ENCODE measurements at places on chromosomes 11 and 22.

DNA sequence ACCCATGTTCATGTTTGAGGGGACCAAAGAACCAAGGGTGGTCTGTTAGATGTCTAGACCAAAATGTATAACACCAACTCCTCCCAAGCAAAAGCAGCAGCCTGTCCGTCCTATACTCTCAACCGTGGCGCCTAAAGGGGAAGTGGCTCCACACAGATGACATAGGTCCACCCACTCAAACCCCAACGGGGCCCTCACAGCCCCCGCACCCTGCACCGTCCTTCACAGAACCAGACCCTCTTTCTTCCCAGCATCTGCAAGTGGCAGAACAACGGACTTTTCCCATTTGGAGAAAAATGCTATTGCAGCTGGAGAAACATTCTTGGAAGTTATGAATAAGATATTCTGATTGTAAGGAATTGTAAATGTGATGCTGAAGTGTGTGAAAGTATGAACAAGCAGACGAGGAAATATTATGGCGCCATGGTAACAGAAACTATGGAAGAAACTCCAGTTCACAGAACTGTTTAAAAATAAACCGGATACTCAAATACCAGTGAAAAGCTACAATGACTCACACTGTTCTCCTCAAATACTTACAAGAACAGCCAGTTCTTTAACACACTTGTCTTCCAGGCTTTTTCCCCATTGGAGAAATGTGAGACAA is 76.5 kb upstream of the ARFGAP3 start:
- DNase-seq, result peak; percentile 97

DNA sequence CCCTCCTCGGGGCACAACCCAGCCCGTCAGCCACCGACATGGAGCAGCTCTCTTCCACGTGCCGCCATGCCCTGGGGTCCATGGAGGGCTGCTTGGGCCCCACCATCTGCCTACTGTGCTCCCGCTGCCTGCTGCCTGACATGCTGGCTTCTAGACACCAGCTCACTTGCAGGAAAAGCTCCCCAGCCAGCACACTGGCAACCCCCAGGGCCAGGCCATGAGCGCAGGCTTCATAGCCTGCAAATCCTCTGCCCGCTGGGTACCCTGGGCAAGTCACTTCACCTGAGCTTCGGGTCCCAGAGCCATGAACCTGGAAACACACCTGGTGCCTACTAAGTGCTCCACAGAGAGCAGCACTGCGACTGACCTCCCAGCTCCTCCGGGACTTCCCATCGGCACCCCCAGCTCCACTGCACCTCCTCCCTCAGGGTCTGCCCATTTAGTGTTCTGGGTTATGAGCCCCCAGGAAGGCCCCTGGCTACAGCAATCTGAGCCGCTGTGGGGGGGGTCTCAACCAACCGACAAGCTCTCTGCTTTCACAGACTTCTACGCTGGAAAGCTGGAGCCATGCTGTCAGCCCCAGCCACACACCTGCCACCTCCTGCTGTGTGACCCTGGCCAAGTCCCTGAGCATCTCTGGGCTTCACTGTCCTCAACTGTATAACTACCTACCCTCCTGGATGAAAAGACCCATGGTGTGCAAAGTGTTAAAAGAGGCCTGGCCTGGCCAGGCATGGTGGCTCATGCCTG is 139.2 kb downstream of the CRYBB2 start:
- DNase-seq, result no peak

DNA sequence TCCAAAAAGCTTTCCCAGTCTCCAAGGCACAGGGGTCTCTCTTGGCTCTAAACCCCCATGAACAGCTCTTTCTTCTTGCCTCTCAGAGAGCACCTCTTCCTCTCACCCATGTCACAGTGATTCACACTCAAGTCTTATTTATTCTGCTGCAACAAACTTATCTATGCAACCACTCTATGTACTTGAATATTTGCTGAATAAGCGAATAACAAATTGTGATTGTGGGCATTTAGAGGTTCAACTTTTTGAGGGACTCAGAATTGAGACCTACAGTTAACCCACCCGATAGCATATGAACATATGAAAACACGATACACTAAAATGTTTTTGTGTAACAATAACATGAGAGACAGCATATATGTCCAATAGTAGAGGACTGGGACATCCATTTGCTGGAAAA is 137.1 kb upstream of the NARS2 start:
- DNase-seq, result no peak

GRCh38 chr11:12118949-12119348 is 8.6 kb downstream of the MICAL2 start:
- DNase-seq, result no peak

GRCh38 chr11:45060707-45061106 is 85.7 kb upstream of the PRDM11 start:
- DNase-seq, result no peak

GRCh38 chr11:57413681-57414080 is 13.2 kb downstream of the SLC43A3 start:
- no peak for DNase-seq

DNA sequence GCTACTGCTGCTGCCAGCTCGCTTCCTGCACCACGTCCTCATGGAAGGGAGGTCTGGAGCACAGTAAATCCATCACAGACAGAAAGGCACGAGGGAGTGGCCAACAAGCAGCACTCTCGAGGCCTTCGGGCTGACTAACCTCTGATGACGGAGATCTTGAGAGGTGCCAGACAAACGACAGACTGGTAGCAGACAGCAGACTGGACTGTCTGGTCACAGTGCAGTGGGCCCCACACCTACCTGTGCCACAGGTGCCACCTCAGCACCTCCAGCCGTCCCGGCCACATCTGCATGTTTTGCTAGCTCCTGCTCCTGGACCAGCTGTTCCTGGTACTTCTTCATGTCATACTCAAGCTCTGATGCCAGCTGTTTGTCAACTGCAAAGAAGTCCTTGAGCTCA is 64.1 kb downstream of the NCAPD3 start:
- no peak for DNase-seq

GRCh38 chr11:122872046-122872445 is 10.5 kb upstream of the JHY start:
- DNase-seq, result no peak

DNA sequence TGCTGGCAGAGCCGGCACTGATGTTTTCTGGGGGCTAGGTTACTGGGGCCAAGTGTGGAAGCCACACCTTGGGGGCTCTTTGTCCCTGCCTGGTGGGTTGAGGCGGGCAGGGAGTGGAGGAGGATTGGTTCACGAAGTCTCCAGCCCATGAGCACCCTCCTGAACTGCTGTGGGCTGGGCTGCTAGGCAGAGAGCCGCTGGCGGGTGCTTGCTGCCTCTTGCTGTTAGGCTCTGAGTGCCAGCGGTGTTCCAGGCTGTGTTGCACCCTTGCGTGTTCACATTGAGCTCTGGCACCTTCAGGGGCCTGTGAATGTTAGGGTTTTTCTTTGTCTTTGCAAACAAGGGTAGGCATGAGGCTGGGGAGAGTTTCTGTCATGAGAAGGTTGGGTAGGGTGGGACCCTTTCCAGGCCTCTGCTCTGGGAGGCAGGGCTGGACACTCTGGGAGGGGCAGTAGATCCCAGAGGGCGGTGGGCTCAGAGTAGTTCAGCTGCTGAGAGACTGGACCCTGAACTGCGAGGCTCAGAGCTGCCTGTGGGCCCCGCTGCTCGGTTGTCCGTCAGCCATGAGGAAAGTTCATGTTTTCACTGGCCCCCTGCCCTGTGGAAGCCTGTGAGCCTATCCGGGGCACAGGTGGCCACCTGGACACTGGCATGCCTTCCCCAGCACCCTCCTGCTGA is 24.0 kb upstream of the TMEM191C start:
- DNase-seq, result no peak

GRCh38 chr22:22400099-22400498 is 108.4 kb downstream of the ZNF280B start:
- DNase-seq, result no peak

GRCh38 chr11:111066846-111067245 is 178.7 kb upstream of the POU2AF2 start:
- no peak for DNase-seq

- peak; percentile 46 for DNase-seq
These were observed 6.8 kb upstream of the TPBGL start for GRCh38 chr11:75233754-75234172.

GRCh38 chr22:49637255-49637760 is 190.4 kb downstream of the BRD1 start:
- DNase-seq, result no peak

DNA sequence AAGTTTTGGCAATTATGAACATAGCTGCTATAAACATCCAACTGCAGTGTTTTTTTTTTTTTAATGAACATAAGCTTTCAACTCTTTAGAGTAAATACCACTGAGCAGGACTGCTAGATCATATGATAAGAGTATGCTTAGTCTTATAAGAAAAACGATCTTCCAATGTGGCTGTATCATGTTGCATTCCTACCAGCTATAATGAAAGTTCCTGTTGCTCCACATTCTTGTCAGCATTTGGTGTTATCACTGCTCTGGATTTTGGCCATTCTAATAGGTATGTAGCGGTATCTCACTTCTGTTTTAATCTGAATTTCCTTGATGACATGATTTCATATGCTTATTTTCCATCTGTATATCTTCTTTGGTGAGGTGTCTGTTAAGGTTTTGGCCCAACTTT is 50.4 kb downstream of the PDGFD start:
- no peak for DNase-seq

DNA sequence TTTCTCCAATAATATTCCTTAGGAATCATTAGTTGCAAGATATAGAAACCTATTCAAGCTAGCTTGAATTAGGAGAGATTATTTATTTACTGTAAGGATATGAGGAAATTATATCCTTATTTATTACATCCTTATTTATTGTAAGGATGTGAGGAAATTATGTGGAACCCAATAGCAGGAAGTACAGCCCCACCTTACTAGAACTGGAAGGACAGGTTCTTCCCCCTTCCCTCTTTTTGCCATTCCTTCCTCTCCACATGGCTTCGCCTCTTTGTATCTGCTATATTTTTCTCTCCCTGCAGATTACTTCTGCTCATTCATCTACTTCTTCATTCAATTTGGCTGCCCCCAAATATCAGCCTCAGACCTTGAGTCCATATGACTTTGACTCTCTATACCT is 49.5 kb upstream of the B3GNT6 start:
- no peak for DNase-seq

- peak; percentile 49 for DNase-seq
These were observed 57.9 kb downstream of the NF2 start for GRCh38 chr22:29661336-29661735.

DNA sequence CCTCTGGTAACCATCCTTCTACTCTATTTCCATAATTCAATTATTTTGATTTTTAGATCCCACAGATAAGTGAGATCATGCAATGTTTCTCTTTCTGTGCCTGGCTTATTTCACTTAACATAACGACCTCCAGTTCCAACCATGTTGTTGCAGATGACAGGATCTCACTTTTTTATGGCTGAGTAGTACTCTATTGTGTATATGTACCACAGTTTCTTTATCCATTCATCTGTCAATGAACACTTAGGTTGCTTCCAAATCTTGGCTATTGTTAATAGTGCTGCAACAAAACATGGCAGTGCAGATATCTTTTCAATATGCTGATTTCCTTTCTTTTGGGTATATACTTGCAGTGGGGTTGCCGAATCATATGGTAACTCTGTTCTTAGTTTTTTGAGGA is 286.4 kb upstream of the C11orf87 start:
- DNase-seq, result no peak

GRCh38 chr11:69422645-69423044 is 58.8 kb upstream of the LINC01488 start:
- no peak for DNase-seq

DNA sequence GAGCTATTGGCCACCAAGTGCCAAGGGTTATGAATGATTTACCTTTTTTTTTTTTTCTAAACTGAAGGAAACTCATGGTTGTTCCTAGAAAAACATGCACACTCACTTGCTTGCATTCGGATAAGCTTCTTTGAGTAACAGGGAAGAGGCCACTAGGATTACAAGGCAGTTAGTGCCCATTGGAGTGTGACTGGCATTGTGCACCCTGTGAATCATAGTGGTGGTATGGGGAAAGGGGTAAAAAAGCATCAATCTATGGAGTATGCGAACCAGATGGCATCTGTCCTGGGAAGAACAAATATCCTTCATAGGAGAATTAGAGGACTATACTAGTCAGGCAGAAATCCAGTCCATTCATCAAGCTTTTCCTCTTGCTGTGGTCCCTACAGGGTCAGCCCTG is 24.2 kb downstream of the CD44 start:
- no peak for DNase-seq

DNA sequence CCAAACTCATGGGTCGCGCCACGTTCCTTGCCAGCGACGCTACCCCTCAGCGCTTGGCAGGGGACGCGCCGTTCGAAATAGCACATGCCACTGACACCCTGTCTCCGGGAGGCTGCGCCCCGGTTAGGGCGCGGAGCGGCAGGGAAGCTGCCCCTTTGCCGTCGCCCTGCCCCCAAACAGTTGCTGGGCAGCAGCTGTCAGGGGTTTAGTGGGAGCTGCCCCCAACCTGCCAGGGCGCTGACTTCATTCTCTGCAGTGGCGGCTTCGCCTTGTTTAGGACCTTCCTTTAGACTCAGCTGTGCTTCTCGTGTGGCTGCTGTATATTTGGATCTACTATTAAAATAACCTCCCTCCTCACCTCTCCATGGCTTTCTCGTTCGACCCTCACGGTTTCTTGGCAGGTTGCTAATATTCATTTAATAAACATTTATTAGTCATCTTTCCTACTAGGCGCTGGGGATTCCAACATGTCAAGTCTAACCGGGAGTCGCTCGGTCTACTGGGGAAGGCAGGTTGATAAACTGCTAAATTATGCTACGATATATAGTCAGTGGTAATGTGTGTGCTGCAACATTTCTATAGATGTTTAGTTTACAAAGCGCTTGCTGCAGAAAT is 782 bp downstream of the TMEM109 start:
- peak; percentile 11 for DNase-seq

GRCh38 chr22:40660730-40661129 is 18.6 kb upstream of the MCHR1 start:
- DNase-seq, result no peak

DNA sequence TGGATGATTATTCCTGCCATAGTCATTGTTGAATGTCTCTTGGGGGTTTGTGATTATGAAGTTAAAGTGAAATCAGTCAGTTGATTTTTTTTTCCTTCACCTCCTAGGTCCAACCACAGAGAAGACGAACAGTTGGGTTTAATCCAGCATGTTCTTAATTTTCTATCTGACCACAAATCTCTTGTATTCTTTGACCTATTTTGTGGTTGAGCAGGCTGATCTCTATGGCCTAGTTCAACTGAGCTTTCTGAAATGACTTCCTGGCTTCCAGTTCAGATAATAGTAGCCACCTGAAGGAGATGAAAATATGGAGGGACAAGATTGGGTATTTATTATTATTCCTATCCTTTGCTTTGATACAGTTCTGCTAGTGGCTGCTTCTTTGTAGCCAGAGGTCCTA is 5.2 kb upstream of the OR56A5 start:
- DNase-seq, result no peak

DNA sequence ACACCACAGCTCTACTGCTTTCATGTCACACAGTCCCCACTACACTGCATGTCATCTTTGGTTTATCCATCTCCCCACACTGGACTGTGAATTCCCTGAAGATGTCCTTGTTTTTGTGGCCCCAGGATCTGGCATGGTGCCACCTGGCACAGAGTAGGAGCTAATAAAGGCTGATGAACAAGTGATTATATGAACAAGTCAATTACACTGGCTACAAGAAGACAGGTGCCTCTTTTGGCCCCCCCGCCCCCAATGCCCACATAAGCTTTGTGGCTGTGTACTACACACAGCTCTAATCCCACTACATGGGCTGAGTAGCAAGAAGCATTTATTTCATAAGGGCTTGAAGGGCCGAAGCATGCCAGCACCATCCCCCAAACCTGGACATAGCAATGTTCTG is 24.7 kb downstream of the PLEKHA7 start:
- DNase-seq, result no peak

All from AG10803 (cell line).